ENCODE measurements at places on chromosomes 12 and 14.
A peak's percentile ranks its signal among the peaks of the same experiment; 100 is the strongest.

DNA sequence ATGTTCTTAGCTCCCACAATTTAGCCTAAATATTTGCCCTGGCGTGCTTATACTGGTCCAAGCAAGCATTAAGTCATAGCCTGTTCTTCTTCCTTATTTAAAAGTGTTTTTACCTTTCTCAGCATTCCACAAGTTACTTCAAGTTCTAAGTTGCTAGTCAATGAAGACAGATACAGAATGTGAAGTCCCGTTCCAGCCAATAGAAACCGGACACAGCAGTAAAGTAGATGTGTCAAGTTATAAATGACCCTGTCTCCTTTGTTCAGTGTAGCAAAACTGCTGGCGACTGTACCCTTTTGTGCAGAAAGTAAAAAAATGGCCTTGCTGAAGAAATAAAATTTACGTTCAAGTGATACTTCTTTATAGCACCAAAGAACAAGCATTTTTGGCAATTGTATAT lies 3.9 kb downstream of the SNAPC1 start:
- no peak for DNase-seq

GRCh38 chr14:74804219-74804825 lies 41.2 kb downstream of the YLPM1 start:
- DNase-seq = no peak

DNA sequence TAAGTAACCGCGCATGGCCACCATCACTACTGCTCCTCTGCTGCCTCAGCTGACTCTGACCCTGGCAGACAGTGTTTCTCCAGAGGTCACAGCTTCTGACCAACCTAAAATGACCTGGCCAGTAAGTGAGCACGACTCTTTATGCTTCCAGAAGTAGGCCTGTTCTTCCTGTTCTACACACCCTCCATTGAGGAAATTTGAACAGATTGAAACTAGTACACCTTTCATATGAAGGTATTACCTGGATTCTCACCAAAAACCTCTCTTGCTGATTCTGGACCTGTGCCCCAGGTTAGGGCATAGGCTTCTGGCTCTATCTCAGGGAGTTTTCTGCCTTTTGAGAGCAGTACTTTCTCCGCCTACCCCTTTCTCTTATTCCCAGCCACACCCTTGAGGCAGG lies 178.4 kb upstream of the FRMD6 start:
- no peak for DNase-seq

DNA sequence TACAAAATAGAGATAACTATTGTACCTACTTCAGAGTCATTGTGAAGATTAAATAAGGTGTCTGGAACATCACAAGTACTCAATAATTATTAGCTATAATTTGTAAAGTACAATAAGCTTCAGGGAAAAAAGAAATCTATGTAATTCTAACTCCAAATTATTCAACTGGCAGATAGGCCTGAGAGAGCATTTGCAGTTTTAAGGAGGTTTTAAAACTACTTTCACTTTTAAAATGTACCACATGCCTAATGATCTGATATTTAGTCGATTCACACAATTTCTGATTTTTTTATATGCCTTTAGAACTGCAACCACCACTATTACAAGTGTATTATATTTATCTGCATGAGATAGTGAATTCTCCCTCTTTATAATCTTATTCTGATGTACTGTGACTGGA lies 24.9 kb upstream of the FRMD6 start:
- DNase-seq = no peak

DNA sequence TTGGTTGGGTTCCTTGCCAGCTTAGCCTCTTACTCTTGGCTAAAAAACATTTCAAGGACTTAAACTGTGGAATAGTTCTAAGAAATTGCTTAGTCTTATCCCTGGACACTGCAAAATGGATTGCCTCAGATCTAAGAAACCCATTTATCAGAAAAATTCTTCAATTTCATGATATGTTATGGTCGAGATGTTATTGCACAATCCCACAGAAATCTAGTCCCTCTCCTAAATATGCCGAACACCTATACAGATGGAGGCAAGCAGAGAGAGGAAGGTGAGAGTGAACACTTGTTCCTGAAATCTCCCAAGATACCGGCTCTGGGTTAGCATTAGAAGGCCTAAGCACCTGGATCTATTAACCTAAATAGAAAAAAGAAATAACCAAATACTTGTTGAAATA lies 267.2 kb downstream of the PAWR start:
- no peak for DNase-seq

DNA sequence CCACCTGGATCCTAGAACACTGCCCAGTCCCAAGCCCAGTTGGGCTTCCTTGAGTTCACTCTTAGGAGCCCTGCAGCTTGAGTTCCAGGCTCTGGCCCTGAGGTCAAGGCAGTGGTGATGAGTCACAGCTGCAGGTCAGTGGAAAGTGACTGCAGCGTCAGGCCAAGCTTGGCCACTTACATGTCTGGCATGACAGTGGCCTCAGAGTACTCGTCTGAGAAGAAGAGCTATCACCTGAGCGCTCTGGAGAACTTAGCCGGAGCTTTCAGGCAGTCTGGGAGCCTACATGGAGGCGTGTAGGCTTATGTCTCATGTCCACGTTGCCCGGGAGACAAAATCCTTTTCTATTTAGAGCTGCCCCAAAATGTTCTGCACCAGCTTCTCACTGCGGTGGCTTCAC lies 75.6 kb downstream of the ARL6IP4 start:
- DNase-seq = no peak

GRCh38 chr12:47730341-47730744 lies 5.1 kb upstream of the ENDOU start:
- no peak for DNase-seq

DNA sequence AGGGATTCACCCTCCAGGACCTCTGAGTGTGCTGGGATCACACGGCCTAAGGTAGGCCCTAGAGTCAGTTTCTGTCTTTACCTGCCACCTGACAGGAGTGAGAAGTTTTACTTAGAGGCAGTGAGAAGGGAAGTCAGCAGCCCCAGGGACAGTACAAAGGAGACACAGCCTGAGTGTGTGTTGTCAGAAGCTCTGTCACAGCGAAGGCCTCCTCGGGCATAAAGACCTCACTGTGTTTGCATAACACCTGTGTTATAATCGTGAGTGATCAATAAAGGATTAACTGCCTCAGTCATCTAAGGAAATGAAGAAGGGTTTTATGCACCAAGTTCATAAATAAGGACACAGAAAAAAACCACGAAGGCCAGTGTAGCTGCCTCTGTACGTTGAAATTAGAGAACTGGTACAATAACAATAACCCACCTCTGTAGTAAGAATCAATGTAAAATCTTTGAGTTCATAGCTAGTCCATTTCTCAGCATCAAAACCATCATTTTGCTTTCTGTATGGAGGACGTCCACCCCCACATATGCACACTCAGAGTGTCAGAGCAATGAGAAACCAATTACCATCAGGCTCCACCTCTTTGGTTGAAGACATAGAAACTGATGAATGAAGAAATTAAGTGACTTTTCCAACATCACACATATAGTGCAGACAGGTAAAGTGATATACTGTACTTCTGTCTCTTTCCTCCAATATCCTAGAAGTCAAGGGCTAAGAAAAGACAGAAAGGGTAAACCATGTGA lies 159.3 kb downstream of the DAD1 start:
- no peak for DNase-seq

- DNase-seq = no peak
These were observed 73.4 kb upstream of the ETV6 start for GRCh38 chr12:11576104-11576503.

GRCh38 chr12:5085896-5086295 lies 42.2 kb downstream of the KCNA5 start:
- no peak for DNase-seq

DNA sequence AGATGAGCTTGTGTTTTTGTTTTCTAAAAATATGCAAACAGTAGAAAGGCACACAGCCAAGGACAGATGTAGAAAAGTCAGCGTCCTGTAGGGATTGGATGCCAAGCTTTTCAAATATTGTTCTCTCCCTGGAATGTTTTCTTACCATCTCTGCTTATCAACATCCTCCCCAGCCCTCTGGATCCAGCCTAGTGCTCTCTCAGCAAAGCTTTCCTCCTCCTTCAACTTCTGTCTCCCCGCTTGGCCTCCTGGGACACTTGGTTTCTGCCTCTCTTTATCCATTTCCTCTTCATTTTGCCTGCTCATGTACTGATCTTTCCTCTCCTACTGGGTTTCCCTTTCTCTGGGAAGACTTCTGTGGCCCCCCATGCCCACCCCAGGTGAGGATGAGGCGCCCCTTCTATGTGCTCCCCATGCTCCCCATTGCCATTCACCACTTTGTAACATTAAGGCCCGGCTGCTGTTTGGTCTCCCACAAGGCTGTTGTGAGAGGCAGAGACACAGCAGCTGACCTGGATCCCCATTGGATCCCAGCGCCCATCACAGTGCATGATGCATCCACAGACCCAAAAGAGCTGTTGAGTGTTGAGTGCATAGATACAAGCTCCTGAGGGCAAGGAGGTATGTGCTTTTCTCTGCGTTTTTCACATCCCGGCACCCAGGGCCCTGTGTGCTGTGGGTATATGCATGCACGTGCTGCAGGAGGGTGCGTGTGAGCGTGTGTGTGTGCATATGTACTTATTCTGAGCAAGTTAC lies 38.2 kb downstream of the EVL start:
- DNase-seq = no peak

DNA sequence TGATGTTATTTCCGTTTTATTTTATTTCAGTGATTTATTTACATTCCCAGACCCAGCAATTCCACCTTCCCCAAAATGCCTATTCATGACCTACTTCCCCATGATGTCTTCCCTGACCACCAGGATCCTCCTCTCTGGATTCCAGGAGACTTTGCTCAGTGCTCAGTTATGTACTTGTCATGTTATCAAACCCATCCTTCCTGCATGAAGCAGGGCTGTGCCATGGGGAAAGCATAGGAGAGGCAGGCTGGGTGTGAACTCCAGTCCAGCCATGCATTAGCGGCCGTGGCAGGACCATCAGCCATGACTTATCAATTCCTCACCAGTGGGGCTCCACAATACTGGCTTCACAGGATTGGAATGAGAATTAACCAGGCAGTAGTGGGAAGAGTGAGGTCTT lies 57.8 kb downstream of the B4GALNT3 start:
- no peak for DNase-seq

DNA sequence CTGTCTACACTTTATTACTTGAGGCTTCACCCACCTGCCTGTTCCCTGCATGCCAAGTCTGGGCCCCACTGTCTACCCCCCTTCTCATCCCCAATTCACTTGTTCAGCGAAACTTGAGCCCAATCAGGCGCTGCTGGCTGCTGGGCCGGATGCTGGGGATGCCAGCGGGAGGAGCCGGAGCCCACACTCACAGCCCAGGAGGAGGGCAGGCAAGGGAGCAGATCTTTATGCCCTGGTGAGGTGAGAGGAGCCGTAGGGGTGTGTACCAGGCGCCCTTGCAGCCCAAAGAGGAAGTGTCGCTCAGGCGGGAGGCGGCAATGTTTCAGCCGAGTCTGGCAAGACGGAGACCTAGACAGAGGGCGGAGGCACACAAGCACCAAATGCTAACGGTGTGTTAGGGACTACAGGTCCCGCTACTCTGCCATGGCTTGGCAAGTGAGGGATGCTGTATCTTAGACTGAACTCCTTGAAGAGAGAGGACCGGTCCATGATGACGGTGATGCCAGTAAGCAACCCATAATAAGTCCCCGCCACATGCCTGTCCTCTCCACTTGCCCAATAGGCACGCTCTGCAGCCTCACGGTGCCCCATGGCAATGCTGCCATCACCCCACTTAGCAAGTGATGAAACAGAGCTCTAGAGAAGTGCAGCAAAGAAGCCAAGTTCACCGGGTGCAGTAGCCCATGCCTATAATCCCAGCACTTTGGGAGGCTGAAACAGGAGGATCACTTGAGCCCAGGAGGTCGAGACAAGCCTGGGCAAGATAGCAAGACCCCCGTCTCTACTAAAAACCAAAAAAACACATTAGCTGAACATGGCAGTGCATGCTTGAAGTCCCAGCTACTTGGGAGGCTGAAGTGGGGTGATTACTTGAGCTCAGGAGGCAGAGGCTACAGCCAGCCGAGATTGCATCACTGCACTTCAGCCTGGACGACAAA lies 41.6 kb downstream of the LRRC74A start:
- peak; percentile 68 for DNase-seq

- DNase-seq = no peak
These were observed 6.5 kb downstream of the PHLDA1 start for GRCh38 chr12:76024942-76025600.

DNA sequence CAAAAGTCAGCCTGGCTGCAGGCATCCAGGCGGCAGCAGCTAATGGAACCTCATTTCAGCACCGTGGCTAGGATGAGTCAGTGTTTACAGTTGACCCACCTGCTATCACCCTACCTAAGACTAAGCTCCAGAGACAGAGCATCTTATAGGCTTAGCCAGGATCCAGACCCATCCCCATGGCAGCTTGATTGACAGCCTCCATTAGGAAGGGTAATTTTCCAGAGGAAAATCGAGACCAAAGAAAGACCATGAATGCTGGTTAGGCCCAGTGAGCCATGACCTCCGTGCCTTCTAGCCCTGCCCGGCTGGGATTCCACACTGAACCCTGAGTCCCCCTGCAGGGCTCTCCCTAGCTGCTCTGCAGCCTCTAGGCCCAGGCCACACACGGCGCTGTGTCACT lies 38.7 kb downstream of the TUNAR start:
- DNase-seq = no peak

- no peak for DNase-seq
These were observed 17.4 kb upstream of the KRT7 start for GRCh38 chr12:52215587-52216031.

DNA sequence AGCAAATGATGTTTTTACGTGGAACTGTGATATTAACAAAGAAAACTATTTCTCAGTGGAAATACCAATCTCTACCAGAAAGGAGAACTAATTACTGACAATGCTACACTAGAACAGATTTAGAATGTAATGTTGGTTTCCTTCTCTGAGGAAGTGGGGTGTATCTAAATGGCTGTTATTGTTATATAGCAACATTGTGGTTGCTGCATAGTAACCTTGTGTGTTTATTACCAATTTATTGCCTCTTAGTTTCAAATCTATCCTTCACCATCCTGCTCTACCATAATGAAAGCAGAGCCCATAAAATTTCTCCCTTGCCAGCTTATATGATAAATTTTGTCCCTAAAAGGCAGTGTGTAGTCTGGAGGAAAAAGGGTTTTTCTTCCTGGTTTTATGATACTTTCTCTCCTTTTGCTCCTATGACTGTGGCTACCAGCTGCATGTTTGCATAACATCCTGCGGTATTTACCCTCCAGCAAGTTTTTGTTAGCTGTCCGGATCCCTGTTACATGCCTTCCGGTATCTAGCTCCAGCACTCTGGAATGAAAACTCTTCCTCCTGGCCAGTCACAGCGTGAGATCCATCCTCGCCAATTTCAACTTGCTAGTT lies 5.7 kb upstream of the KLRK1 start:
- no peak for DNase-seq

DNA sequence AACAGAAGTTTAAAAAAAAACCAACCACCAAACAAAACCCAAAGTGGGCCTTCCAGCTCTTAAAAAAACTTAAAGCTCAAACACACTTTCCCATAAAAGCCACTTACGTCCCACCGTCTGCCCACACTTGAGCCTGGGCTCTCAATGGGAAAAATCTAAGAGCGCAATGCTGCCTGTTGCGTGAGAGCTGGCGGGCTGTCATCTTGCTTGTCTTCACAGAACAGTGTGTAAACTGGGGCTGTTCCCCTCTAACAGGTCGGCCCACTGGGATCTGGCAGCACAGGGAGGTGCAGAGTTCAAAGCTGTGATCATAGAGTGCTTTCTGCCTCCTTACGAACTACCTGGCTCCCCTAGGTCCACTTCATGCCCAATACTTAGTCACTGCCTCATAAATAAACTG lies 80.0 kb downstream of the DICER1 start:
- DNase-seq = no peak

Data from activated CD8-positive, alpha-beta memory T cell treated with anti-CD3 and anti-CD28 coated beads for 24 hours (primary cell).